ENCODE measurements at places on chromosomes 11 and 22. TPM values are rescaled to one million over a fixed set of nuclear protein-coding genes. Genes with fewer than 3 reads are reported as not detected.

DNA sequence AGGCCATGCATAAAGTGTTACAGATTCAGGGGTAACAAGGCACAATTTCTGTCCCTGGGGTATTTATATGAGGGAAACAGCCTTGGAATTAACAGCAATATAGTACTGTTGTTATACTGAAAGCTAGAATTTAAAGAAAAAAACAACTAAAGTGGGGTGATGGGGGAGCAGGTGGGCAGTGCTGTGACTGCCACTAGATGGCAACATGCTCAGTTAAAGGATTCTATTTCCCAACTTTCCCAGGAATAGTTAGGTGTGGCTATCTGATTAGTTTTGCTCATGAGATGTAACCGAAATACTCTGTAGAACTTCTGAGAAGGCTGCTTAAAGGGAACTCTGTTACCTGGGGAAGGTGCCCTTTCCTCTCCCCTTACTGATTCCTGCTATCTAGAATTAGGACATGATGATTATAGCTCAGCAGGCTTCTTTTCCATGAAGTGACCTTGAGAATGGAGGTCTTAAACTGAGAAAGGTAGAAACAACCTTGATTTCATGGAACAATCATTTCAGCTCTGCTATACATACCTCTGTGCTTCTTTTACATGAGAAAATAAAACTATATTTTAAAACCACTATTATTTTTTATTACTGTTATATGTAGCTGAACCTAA lies 102.6 kb downstream of the RELT start:
- ATAC-seq = peak; percentile 94

DNA sequence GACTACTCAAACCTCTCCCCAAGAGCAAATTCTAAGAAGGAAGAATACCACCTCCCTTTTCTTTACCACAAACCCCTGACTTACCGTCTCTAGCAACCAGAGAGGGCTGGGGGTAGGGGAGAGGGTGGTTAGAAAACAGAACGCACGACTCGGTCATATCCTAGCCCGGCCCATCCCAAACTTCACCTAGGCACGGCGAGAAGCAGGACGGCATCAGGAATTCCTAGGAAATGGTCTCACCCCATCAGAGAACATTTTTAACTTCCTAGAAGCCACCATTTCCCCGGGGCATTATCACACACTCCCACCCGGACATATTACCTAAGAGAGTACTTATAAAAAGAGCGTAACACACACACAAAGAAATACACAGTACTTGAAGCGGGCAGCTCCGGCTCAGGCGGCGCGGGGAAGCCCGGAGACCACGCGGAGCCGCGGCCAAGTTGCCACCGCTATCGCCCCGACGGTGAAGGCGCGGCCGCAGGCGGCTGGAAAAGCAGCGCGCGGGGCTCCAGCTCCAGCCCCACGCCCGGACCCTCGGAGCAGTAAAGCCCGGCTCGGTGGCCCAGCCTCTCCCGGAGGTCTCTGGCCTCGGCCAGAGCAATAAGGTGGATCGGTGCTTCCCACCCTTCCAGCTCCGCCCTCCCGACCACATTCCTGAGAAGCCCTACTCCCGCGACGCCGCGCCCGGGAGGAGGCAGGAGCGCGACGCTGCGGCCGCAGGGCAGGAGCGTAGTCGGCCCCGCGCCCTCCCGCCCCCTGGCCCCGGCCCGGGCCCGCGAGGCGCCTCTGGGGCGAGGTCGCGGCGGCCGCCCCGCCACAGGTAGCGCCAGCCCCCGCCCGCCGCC lies 878 bp downstream of the RRAS2 start:
- peak; percentile 73 for ATAC-seq

- no peak for ATAC-seq
Observed at GRCh38 chr11:94932503-94932902, 40.9 kb downstream of the CWC15 start.

DNA sequence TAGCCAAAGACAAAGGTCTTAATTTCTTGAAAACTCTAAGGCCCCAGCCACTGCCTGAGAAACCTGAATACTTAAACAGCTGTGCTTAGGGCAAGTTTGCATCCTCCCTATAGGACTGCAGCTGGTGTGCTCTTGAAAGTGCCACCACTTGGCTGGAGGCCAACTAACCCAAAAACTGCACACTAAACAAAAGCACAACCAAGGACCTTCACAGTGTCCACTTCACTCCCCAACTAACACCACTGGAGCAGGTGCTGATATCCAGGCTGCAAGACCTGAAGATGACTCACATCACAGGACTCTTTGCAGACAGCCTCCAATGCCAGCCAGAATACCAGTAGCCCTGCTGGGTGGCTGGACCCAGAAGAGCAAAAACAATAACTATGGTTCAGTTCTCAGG lies 357.7 kb upstream of the ARHGAP42 start:
- no peak for ATAC-seq

GRCh38 chr11:125931668-125932067 lies 14.2 kb upstream of the VSIG10L2 start:
- ATAC-seq = no peak

DNA sequence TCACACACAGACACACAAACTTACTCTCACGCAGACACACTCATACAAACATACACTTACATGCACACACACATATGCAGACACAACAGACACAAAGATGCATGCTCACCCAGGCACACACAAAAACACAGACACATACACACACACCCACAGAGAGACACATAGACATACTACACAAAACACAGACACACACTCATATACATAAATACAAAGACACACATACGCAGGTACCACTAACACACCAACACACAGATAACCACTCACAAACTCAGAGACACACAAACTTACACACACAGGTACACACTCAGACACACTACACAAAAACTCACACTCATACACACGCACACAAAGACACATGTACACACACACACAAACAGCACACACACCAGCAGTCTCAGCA lies 22.4 kb downstream of the VWCE start:
- no peak for ATAC-seq

DNA sequence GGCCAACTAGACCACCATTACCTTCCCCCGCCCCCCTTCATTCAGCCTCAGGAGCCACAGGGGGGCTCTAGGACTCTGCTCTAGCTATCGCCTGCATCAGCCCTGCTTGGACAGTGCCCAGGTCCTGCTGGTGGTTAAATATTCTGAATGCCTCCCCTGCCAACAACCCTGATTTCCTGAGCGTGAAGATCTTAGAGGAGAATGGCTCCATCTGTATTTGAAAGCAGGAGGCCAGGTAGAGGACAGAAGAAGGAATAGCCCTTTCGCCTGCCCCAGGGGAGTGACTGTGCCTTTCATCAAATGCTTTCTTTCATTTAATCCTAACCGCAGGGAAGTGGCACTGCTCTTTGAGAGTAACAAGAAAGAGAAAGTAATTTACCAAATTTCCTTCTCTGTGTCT lies 69.2 kb downstream of the ISX start:
- ATAC-seq = no peak

DNA sequence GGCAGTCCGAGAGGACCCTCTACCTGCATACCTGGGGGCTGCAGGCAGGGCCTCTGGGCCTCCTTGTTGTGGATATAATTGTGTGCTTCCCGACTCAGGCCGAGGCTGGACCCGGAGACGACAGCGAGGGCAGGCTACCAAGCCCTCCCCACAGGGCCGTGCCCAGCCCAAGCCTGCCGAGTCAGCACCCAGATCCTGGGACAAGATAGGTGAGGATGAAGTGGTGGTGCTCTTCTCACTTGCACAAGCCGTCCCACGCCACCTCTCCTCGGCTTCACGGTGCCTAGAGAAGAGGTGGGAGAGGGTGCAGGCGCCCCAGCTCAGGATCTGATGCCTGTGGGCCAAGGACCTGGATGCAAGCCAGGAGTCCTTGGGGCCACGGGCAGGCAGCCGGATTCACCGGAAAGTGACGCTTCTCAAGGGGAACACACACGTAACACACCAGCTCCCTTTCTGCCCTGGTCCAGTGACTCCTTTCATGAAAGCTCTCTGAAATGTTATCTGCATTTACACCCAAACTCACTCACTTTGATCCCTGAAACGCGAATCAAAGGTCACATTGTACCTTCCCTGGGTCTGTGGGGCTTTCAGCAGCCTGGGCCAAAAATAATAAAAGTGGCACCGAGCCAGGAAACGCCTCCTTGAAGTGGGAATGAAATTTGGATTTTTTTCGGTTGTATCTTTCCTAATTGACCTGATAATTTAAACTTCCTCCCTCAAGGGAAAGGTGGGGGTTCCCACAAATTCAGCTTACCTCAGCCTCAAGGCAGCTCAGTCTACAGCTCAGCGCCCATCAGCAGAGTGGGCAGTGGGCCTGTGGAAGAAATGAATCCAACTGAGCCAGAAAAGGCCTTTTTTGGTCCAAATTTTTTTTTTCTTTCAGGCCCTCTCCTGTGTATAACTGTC lies 1.1 kb upstream of the GNB1L start:
- peak; percentile 14 for ATAC-seq

CRYBA4 gene
- total RNA-seq = not detected

DNA sequence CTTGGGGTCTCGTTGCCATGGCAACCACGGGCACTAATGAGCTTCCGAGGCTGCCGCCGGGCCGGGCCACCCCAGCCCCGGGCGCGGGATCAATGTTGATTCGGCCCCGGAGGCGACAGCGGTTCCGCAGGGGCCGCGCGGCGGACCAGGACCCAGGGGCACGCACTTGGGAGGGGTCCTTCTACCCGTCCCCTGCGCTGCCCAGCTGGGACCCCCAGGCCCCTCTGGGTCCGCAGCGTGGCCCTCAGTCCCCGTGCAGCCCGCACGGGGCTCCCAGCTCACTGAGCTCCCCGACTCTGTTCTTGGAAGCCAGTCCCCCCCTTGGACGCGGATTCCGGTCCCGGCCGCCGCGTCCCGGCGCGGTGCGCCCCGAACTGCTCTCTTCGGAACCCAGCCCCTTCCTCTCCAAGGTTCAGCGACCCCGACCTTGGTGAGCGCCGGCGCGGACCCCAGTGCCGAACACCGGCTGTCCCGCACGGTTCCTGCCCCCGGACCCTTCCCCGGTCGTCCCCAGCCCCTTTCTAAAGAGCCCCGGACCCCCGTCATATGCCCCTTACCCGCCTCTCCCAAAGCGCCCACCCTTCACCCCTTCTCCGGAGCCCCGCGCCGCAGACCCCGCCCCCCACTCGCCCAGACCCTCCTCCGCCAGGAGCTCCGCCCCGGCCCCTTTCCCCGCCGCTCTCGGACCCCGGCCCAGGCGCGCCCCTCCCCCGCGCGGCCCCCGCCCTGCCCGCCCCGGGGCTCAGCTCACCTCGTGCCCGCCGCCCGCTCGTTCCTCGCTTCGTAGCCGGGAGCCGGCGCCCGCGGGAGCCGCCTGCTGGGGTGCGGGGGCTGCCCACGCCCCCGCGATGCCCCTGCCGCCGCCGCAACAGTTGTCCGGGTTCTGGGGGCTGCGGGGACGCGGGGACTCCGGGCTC lies 18.3 kb upstream of the SHISAL1 start:
- peak; percentile 67 for ATAC-seq

KDM4E gene
- 0.19 TPM for total RNA-seq

- ATAC-seq = no peak
Observed at GRCh38 chr11:44952082-44952481, 1.4 kb upstream of the TP53I11 start.

GRCh38 chr11:72308226-72309073 lies 64.5 kb upstream of the PHOX2A start:
- no peak for ATAC-seq

- no peak for ATAC-seq
Observed at GRCh38 chr11:103370076-103370475, 260.9 kb downstream of the DYNC2H1 start.

ATL3 gene
- 6.3 TPM for total RNA-seq

- ATAC-seq = no peak
Observed at GRCh38 chr11:10941414-10941813, 83.6 kb upstream of the ZBED5 start.

DSCAML1 gene
- total RNA-seq = 0.38 TPM

GRCh38 chr22:49042066-49042465 lies 785.6 kb downstream of the BRD1 start:
- no peak for ATAC-seq

C22orf31 gene
- not detected for total RNA-seq

Measured in motor neuron (in vitro differentiated cells).